Astrocyte (in vitro differentiated cells and primary cell): ENCODE measurements at places on chromosomes 5 and 9.

DNA sequence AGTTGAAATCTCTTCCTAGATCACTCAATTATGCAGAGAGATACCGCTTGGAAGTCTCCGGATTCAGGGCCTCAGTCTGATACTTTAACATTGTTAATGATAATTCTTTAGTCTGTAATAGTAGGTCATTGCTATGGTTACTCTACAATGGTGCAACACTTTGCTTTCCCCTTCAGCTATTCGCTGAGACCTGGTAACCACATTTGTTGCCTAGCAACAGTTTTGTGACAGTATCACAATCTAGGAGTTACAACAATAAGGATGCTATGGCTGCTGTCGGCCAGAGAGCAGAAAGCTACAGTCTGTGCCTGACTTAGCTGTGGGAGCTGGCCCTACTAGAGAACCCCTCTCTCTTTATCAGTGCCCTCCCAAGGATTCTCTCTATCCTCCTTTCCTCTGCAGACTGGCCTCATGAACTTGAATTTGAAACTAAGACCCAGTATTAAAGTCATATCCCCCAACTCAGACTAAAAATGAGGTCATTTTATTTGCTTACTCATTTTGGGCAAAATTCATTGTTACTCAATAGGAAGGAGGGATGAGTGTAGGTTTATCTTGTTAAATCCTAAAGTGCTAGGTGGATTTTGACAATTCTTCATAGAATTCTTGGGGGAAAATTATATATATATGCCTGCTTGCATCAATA lies 39.3 kb downstream of the NR2F1 start:
- DNase-seq: peak; percentile 72

DNA sequence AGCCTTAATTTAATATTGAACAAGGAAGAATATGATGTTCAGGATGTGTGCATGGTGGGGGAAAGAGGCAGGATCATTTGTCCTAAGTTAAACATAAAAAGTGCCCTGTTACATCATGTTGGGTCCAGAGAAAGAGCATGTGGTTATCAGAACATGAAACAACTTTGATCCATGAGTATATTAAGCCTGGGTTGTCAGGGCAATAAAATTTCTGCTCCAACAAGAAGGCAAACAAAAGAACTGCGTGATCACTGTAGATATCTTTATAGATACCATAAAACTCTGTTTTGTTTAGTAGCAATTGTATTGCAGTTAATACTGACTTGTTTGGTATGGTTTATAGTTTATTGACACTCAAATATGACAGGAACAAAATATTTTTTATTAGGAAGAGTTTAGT lies 35.2 kb downstream of the PCA3 start:
- no peak for DNase-seq

GRCh38 chr5:95440825-95441224 lies 49.7 kb downstream of the FAM81B start:
- no peak for DNase-seq

DNA sequence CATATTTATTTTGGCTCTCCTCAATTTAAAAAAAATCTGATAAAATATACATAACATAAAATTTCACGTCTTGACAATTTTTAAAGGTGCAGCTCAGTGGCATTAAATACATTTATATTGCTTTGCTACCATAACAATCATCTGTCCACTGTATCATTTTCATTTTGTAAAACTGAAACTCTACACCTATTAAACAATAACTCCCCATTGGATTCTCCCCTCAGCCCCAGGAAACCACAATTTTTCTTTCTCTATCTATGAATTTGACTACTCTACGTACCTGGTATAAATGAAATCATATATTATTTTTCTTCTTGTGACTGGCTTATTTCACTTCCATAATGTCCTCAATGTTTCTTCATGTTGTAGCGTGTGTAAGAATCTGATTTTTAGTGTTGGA lies 563.5 kb downstream of the PRR16 start:
- DNase-seq: no peak

DNA sequence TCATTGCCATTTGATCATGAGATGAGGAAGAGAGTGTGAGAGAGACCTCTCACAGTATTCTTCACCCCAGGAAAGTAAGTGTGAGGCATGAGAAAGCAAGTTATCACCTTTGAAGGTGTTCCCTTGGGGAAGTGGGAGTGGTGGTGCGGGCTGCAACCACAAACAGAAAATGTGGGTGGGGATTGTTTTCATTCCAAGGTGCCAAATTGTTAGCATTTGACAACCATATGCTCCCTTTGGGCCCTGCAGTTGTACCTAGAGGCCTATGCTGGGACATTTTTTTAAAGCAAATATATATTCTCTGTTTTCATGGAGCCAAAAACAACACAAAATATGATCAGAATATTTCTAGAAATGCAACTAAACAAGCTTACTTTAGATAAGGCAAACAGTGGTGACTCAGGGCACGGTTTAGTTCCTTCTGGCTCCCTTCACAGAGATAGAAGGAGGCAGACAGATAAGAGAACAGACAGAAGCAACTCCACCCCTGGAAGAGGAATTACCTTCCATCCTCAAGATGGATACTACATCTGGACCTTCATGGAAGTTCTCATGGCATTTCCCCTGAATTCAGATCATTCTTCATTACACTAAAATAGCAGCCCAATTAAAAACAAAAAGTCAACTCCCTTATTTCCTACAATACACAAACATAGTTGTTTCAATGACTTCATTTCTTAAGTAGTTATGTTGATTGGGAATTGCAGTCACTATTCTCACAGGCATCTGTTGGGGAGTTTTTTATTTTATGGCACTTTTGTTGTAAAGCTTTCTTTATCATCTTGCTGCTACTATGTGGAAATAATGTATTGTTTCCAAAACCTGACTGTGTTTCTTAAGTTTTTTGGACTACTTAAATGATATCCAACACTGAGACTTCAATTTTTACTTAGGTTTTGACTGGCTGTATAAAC lies 416.6 kb downstream of the PLK2 start:
- peak; percentile 44 for DNase-seq

- no peak for DNase-seq
Observed at GRCh38 chr5:74369173-74369572, 271.4 kb downstream of the ENC1 start.

DNA sequence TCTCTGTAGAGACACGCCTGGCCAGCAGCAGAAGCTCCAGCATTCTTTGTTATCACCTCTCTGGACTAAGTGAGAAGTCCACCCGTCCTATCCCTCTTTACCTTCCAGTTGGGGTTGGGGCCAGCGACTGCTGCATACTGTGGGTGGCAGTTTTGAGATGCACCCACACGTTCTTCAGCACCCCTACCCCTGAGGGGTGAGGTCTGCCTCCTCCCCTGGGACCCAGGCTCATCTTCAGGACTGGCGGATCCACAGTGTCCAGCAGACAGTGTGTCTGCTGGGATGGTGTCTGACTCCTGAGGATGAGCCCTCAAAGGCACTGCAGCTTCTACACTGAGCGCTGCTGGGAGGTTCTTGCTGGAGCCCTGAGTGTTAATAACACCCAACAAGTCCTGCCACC lies 78.8 kb downstream of the GADD45G start:
- no peak for DNase-seq

DNA sequence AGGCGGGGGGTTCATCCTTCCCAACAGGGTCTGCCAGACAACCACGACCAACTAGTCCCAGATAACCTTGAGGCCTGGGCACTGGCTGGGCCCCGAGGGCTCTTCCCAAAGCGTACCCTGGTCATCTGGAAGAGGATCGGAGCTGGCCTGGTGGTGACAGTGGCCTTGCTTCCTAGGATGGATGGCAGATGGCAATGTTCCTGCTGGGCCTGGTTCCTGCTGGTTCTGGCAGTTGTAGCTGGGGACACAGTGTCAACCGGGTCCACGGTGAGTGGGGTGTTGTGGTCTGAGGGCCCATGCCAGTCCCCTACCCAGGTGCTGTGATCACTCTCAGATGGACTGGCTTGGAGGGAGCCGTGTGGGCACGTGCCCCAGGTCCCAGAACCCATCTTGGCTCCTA lies 2.0 kb downstream of the ADAMTSL2 start:
- no peak for DNase-seq

- DNase-seq: no peak
Observed at GRCh38 chr5:135134691-135135381, 100.8 kb upstream of the PITX1 start.

DNA sequence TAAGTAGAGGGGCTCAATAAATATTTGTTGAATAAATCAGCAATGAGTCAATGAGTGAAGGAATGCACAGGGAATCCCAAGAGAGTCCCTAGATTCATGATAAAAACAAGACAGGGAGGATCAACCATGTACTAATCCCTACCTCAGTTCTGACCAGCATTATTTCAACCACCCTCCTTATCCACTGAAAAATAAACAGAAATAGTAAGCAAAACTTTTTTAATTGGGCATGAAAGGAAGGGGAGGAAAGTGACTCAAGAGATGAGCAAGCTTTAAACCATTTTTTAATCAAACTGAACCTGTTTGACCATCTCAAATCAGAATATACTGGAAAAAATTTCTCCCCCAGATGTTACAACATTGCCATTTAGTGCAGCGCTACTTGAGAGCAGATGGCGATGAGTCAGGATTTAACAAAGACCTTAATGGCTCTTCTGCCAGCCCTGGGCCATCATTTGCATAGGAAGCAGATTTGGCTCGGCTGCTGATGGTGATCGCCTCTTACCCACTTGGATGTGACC lies 194.8 kb upstream of the SLC30A5 start:
- peak; percentile 77 for DNase-seq

DNA sequence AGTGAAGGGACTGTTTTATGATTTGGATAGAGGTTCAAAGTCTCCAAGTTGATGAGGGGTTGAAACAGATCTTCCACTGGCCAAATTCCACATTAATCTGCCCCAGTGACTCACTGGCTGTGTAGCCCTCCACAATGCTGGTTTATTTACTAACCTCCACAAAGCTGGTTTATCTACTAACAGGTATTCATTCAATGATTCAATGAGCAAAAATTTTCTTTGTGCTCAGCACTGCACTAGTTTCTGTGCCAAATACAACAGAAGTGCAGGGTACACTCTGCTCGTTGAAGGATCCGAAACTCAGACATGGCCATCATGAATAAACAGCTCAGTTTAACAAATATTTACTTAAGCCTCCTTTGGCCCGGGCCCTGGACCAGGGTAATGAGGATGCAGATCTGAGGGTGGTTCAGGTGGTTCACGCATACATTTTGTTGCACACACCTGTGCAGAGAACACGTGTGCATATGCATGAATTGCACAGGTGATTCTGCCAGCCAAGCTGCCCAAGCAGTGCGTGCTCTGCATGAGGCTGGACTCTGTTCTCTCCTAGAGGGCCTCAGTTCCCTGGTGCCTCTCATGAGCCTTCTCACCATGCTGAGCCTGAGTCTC lies 71.0 kb downstream of the SH3PXD2B start:
- peak; percentile 80 for DNase-seq

DNA sequence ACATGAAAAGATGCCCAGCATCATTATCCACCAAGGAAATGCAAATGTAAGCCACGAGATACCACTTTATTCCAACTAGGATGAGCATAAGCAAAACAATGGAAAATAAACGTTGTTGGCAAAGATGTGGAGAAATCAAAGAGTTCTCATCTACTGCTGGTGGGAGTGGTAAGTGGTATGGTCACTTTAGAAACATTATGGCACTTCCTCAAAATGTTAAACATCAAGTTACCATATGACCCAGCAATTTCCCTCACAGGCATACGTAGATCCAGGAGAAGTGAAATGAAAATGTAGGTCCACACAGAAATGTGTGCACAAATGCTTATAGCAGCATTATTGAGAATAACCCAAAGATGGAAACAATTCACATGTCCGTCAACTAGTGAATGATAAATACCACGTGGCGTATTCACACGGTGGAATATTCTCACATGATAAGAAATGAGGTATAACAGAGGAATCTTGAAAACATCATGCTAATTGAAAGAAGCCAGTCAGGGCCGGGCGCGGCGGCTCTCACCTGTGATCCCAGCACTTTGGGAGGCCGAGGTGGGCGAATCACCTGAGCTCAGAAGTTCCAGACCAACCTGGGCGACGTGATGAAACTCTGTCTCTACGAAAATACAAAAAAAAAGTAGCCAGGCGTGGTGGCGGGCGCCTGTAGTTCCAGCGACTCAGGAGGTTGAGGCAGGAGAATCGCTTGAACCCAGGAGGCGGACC lies 16.4 kb upstream of the FLT4 start:
- DNase-seq: no peak

GRCh38 chr9:131324736-131325679 lies 35.5 kb downstream of the PLPP7 start:
- DNase-seq: no peak

DNA sequence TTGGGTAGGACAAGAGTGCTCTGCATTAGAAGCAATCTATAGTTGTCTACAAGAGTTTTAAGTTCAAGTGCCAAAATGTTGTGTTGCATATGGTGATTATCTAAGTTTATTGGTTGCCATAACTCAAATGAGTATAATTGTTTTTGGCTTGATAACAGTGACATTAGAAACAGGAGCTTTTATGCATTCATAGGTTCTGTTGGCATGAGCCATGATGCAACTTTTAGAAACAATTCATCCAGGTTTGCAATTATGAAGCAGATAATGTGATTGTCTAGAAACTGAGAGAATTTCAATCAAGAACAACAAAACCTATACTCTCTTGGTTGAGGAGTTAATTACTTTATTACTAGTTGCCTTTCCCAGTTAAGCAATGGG lies 137.0 kb downstream of the PBX3 start:
- DNase-seq: no peak

- no peak for DNase-seq
Observed at GRCh38 chr9:36092509-36093215, 43.9 kb upstream of the GLIPR2 start.

- DNase-seq: peak; percentile 90
Observed at GRCh38 chr9:115939065-115939765, 214.4 kb upstream of the PAPPA start.

GRCh38 chr9:110509792-110510191 lies 69.7 kb downstream of the SVEP1 start:
- no peak for DNase-seq

GRCh38 chr5:132667761-132668705 lies 5.8 kb upstream of the IL4 start:
- DNase-seq: no peak

DNA sequence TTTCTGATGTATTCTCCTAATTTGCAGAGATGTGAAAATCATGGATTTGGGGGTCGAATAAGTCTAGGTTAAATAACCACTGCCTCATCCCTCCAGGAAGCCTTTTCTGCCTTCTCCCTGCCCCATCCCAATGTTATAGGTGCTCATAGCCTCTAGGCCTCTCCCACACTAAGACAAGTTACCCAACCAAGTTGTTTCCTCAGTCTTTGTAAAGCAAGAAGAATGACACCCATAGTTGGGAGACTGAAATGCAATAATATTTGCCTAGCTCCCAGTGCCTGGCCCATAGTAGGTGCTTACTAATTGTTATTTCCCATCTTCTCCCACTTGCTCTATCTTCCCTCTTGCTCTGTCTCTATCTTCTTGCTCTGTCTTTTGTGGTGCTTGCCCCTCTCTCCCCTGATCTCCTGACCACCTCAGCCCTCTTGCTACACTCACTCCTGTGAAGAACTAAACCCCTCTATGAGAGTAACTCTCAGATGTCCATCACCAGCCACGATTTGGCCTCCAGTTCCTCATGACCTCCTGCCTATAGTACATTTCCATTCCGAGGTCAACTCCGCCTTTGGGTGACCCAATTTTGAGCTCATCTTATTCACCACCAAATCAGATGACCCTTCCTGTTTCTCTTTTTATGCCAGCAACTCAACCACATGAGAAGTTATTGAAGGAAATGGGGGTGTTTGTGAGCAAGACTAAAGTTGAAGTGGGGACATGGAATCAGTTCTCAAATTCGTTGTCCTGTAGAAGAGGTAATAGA lies 7.0 kb downstream of the AFAP1L1 start:
- DNase-seq: no peak
